ENCODE measurements at places on chromosomes 16 and 17.

- peak; percentile 83 for DNase-seq
These were observed at the start of gene SPG7 for GRCh38 chr16:89507834-89508590. SPG7 (plus strand) TSS chr16:89508403; CDS start chr16:89508418, 15 bp downstream.

GRCh38 chr17:5922476-5922875 lies 147.7 kb upstream of the WSCD1 start:
- no peak for DNase-seq

DNA sequence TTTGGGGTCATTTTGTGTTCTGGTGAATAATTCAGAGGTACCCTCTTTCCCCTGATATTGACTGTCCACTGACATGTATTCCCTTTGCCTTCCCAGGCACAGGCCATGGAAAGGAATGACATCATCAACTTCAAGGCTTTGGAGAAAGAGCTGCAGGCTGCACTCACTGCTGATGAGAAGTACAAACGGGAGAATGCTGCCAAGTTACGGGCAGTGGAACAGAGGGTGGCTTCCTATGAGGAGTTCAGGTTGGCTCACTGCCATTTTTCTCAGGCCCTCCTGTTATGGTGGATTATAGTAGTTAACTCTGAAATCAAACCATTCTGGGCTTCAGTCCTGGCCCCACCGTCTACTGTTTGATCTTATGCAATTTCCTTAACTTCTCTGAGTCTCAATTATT lies 1.6 kb upstream of the EFTUD2 start:
- no peak for DNase-seq

DNA sequence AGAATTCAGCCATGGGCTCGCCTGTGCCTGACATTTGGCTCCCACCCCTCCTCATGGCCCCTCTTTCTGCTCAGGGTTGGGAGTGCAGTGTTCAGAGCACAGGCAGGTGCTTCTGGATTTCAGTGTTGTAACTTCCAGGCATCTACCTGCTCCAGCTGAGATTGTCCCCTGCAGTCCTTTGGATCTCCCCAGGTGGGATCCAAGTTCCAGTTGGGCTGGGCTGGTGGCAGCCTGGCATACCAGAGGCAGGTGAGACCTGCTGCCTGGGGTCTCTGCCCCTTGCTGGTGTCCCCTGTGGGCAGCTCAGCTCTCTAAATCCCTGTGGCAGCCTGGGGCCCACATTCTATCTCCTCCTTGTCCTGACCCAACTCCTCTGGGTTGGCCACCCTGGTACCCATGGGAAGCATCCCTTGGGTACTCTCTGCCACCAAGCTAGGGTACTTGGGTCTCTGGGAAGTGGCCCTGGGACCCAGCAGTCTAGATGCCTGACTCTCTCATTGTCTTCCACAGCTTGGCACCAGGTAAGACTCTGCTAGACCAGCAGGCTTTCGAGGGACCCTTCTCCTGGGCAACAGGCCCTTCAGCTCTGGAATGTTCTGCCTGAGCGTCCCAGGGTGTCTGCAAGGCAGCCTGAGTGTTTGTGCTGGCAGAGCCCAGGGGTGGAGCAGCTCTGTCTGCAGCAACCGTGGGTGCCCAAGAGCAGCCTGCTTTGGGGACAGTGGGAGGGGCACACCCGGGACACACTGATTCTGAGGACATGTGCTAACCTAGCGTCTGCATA lies 42.5 kb downstream of the DNAH17 start:
- DNase-seq, result no peak

DNA sequence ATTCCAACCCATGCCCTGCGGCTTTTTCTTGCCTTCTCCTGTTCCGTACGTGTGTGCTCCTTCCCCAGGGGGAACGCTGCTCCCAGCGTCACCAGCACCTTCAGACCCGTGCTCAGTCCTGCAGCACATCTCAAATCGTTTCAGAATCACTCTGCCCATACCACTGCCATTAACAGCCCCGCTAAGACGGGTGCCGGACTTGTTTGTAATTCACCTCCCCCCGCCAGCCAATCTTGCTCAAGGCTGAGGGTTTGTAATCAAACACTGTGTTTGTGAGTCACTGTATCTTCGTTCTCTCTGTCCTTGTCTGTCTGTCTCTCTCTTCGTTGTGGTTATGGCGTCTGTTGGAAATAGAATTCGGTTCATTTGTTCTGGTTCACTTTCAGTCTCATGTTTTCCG lies 17.3 kb downstream of the CARD14 start:
- no peak for DNase-seq

DNA sequence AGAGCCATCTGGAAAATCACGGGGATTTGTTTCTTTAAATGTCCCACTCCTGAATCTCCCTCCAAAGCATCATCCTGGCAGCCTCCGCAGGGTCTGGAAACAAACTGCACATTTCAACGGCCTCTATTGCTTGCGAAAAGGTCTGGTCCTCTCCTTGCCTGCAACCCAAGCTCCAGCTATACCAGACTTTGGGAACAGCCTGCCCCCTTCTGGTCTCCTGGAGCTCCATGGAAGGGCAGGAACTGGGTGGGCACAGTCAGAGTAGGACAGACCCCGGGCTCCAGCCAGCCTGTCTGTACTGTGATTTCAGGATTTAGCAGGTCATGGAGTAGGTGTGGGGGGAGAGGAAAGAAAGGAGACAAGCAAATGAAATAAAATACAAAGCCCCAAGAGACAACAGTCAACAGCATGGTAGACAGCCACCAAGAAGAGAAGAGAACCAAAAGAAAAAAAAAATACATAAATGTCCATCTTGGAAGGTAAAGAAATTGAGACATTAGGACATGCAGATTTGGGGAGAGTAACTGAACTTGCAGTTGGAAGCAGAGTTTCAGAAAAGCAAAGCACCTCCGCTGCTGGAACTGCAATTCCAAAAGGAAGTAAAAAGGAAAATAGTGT lies 2.7 kb downstream of the XYLT1 start:
- DNase-seq, result peak; percentile 59

- DNase-seq, result peak; percentile 57
These were observed 3.6 kb upstream of the HROB start for GRCh38 chr17:44137891-44138709.

GRCh38 chr17:9023392-9024218 lies 2.3 kb downstream of the NTN1 start:
- no peak for DNase-seq

DNA sequence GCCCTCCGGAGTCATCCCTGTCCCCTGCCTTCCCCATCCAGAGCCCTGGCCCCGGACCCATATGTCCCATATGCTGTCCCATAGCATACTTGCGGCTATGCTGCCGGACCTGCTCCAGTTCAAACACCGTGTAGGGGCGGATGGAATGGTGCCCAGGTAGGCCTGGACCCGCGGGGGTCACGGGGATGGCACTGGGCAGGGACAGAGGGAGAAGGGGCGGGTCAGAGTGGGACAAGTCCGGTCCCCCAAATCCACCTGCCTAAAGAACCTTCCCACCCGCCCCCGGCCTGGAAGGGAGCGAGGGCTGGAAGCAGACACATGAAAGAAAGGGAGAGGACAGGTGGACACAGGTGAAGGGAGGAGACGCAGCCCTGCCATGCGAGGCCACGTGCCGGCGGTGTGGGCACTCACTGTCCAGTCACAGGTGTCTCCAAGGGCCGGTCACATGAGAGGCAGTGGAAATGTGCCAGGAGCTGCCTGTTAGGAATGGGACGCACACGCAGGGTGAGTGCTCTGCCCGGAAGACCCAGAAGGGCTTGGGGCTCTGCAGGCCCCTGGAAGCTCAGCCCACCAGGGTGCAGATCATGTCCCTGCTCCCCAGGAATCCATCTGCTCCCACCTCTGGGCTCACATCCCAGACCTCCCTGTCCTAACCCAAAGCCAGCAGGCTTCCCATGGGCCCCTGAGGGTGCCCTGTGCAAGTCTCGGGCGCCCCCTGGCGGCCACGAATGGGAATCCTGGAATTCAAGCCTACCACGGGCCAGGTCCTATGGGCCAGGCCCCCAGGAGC lies 14.0 kb downstream of the UBALD2 start:
- peak; percentile 85 for DNase-seq

DNA sequence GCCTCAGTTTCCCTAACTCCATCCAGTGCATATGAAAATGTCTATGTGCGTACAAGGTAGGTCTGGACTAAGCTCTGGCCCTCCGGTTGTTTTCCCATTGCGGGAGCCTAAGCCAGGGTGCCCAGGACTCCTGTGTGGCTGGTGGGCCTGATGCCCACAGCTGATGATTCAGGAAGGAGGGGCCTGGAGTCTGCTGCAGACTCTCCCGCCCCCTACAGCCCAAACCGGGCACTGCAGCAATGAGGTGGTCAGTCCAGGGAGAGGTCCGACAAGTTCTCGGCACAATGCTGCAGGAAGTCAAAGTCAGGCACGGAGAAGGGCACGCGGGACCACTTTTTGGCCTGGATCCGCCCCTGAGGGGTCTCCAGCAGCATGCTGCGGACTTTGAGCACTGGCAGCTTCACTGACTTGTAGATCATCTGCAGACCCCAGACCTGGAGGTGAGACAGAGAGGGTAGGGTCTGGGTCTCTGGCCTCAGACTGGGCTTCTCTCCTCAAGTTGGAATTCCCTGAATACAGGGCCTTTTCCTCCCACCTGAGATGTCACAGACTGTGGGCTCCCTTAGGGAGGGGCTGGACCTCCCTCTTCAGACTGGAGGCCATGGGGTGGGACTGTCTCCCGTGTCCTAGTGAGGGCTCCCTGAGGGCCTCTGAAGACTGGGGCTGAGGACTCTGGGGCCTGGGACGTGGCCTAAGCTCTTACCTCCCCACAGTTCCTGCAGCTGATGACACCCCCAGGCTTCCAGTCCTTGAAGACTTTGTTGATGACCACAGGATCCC lies 3.4 kb upstream of the ZNF385C start:
- peak; percentile 78 for DNase-seq

DNA sequence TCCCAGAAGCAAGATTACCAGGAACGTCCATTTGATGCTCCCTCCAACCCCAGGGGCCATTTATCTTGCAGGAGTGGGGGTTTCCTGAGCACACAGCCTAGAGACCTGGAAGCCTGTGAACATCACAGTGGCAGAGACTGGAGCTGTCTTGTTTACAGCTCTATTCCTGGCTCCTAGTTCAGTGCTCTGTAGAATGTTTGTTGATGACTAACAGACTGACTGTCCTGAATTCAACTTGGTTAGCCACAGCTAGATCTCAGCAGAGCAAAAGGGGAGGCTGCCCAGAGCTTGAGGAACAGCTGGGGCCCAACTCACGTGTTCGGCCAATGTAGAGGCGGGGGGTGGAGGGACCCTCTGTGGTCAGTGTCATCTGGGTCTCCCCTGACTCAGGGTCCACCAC lies 6.6 kb downstream of the ERN2 start:
- DNase-seq, result no peak

- peak; percentile 67 for DNase-seq
These were observed 57.3 kb upstream of the CCL1 start for GRCh38 chr17:34420254-34420766.

GRCh38 chr17:43917016-43917347 lies 9.6 kb upstream of the MPP2 start:
- no peak for DNase-seq

- DNase-seq, result no peak
These were observed 204.9 kb downstream of the PRKCA start for GRCh38 chr17:66507103-66507923.

- no peak for DNase-seq
These were observed 70.6 kb downstream of the KATNIP start for GRCh38 chr16:27620541-27620940.

DNA sequence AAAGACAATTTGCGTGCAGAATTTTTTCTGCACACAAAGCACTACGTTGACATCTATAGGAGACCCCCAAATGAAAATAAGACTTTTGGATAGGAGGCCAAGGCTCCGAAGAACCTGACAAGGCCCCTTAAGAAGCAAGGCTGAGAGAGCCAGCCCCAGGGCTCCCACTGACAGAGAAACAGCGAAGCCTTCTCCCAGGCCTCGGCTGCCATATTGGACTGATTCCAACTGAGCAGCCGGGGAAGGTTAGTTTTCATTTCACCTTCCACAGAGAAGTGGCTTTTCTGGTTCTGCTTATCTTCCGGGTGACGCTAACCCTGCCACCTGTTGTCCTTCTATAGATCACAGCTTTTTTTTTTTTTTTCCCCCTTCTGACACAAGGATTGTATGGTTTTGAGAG lies 356.7 kb downstream of the SOX9 start:
- DNase-seq, result no peak

GRCh38 chr16:5444189-5444588 lies 346.6 kb upstream of the EEF2KMT start:
- no peak for DNase-seq

- no peak for DNase-seq
These were observed 321.4 kb upstream of the TNRC6C start for GRCh38 chr17:77636835-77637817.

GRCh38 chr17:2214047-2214928 lies 89.3 kb downstream of the SMG6 start:
- DNase-seq, result no peak

GRCh38 chr17:28252436-28252835 lies 66.6 kb upstream of the TMEM97 start:
- DNase-seq, result no peak

GRCh38 chr17:4246674-4247073 lies 17.1 kb downstream of the ANKFY1 start:
- no peak for DNase-seq

- DNase-seq, result no peak
These were observed 16.0 kb downstream of the SULT1A2 start for GRCh38 chr16:28580726-28581315.

- DNase-seq, result peak; percentile 77
These were observed 561 bp downstream of the ZNF423 start for GRCh38 chr16:49855280-49855821.

DNA sequence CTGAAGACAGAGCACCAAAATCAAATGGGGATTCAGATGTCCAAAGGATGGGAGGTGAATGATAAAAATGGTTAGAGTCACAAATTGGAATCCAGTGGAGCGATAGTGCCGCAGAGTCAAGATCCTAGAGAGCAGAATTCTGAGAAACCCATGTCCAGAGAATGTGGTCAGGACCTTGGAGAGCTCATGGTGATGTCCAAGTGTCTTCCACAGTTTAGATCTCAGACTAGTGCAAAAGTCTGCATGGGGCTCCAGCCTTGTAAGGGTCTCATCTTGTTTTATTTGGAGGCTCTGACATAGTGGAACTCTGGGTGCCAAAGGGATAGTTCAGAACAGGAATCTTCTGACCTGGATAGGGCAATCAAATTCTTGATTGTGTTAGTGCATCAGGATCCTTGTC lies 245.9 kb upstream of the HSBP1 start:
- DNase-seq, result peak; percentile 10

DNA sequence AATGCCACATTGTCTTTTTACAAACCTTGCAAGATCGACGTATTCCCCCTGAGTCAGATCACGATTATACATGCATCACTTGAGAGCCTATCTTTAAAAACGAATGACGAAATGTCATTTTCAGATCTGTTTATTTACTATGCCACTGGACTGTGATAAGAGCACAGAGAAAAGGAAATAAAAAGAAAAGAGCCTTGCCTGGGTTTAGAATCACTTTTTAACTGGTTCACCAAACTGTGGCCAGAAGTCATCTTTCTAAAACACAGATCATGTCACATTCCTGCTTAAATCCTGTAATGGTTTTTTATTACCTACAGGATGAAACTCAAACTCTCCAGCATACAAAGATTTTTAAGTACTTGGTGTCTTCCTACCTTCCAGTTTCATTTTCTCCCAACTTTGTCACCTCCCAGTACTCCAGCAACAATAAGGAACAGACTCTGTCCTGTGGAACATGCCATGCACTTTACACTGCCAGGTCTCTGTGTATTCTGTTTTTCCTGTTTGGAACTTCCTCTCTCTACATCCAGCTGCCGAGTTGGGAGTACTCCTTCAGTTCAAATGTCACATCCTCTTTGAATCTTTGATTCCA lies 91.5 kb downstream of the SNX11 start:
- DNase-seq, result no peak

- DNase-seq, result no peak
These were observed 50.8 kb upstream of the MYH10 start for GRCh38 chr17:8681170-8681949.
